Gastrocnemius medialis (tissue), 4 donors: ENCODE measurements at places on chromosomes 6 and 20. TPM values are rescaled to one million over a fixed set of nuclear protein-coding genes. Genes with fewer than 3 reads are reported as not detected.

KCNQ2 gene
- not detected for total RNA-seq

HLA-DOA gene
- 1.0 TPM for total RNA-seq

TFAP2A gene
- total RNA-seq, result not detected

SIRPG gene
- not detected for total RNA-seq

EDN1 gene
- total RNA-seq, result 12.0 TPM

PRIM2 gene
- 4.8 TPM for total RNA-seq

TOP1 gene
- 13.6 TPM for total RNA-seq

GRM1 gene
- total RNA-seq, result 0.04 TPM

KIFC1 gene
- 0.64 TPM for total RNA-seq

VSTM2L gene
- total RNA-seq, result not detected

ELOVL4 gene
- total RNA-seq, result not detected

KIF25 gene
- not detected for total RNA-seq

PIGU gene
- total RNA-seq, result 12.8 TPM

GUCA1A gene
- total RNA-seq, result not detected

DEF6 gene
- 0.41 TPM for total RNA-seq

RAET1G gene
- 0.89 TPM for total RNA-seq

MYCT1 gene
- 13.7 TPM for total RNA-seq

BPHL gene
- total RNA-seq, result 4.7 TPM

CST7 gene
- total RNA-seq, result 1.9 TPM

STMND1 gene
- total RNA-seq, result not detected

LRRC73 gene
- not detected for total RNA-seq

CAP2 gene
- total RNA-seq, result 439 TPM

METTL24 gene
- not detected for total RNA-seq

PDYN gene
- not detected for total RNA-seq

ENPP5 gene
- total RNA-seq, result 26.8 TPM

EFCAB8 gene
- not detected for total RNA-seq

ERMARD gene
- total RNA-seq, result 18.9 TPM

PDRG1 gene
- 12.9 TPM for total RNA-seq

MCM8 gene
- 4.6 TPM for total RNA-seq

SLC17A1 gene
- total RNA-seq, result not detected

SMIM28 gene
- total RNA-seq, result not detected

POFUT1 gene
- 15.3 TPM for total RNA-seq

PRL gene
- total RNA-seq, result not detected

KCNK16 gene
- total RNA-seq, result not detected

RHAG gene
- not detected for total RNA-seq

VARS1 gene
- total RNA-seq, result 102 TPM

ADA gene
- 3.0 TPM for total RNA-seq

FILIP1 gene
- 57.5 TPM for total RNA-seq

JAG1 gene
- 19.6 TPM for total RNA-seq

AVP gene
- total RNA-seq, result not detected

MEI4 gene
- not detected for total RNA-seq

CST2 gene
- total RNA-seq, result not detected

MAP3K4 gene
- total RNA-seq, result 17.4 TPM

LST1 gene
- total RNA-seq, result not detected

LAMA2 gene
- total RNA-seq, result 113 TPM

FKBP1A gene
- total RNA-seq, result 27.7 TPM

IRF4 gene
- total RNA-seq, result 0.26 TPM

LRP11 gene
- 5.6 TPM for total RNA-seq

FKBP1C gene
- not detected for total RNA-seq

MCCD1 gene
- total RNA-seq, result not detected

GJA10 gene
- not detected for total RNA-seq

LY6G6C gene
- not detected for total RNA-seq

SYCP2 gene
- total RNA-seq, result 0.51 TPM

SLC26A8 gene
- not detected for total RNA-seq
